Testis (tissue), 5 donors: ENCODE measurements at places on chromosomes 5 and 9.

- no peak for DNase-seq
Measured at GRCh38 chr5:79653843-79654242, 35.8 kb upstream of the CMYA5 start.

DNA sequence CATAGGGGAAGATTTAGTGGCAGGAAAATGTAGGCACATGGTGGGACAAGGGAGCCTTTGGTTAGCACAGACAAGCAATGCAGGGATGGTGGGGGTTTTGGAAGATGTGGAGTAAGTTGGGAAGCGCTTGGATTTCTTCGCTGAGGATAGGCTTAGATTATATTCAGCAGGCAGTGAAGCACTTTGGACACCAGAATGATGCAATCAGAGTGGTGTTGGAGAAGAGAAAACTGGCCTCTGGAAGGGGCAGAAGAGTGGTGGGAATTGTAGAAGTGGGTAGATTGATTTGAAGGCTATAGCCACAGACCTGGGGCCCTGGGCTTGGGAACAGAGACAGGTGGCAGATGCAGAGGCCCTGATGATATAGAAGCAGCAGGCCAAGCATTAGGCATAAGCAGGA lies 28.3 kb downstream of the SLC25A48 start:
- DNase-seq = no peak

DNA sequence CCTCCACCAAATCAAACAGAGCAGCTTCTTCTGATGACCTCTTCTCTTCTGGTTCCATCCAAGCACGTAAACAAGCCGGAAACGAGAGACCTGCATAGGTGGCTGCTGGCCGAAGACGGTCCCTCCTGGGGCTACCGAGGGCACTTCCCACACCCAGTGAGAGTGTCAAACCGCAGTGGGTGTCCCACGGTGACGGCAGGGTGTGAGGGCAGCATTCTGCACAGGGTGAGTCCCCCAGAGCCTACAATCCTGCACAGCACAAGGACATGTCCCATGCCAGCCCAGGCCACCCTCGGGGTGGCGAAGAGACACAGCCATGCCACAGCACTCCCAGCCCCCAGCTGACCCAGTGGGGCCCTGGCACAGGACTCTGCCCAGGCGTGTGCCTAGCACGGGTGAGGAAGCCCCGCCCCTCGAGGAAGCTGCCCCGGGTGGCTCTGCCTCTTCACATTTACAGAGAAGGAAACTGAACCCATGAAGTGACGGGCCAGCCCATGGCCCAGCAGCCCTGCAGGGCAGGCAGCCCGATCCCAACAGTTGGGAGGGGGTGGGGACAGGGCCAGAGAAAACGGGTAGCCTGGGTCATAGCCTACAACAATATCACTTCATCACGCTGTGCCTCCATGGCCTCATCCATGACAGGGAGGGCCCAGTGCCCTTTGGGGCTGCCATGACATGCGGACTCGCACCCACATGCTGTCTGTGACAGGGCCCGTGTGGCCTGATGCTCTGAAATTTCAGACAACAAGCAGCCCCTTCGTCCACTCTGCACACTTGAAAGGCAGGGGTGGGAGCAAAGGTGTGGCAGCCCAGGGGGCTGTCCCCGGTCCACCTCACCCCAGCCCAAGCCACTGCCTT lies 43.2 kb downstream of the SEMA4D start:
- DNase-seq = no peak

- DNase-seq = no peak
Measured at GRCh38 chr5:149080294-149080693, 17.4 kb upstream of the SH3TC2 start.

GRCh38 chr5:90940227-90940995 lies 381.8 kb downstream of the ADGRV1 start:
- DNase-seq = peak; percentile 16

DNA sequence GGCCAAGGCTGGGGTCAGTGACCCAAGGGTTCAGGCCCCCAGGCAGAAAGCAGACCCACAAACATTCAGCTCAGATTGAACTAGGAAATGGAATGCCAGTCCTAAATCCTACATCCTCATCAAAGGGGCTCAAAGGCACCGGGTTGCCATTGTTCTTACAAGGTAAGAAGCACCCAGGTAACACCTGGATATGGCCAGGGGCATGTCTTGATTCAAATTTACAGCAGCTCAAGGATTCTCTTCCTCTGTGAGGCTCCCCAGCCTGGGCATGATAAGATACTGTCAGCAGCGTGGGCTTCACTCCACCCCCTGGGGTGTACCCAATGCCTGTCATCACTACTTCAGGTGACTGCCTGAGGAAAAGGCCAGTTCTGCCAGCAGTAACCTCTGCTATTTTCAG lies 92.1 kb upstream of the FSTL4 start:
- DNase-seq = no peak

DNA sequence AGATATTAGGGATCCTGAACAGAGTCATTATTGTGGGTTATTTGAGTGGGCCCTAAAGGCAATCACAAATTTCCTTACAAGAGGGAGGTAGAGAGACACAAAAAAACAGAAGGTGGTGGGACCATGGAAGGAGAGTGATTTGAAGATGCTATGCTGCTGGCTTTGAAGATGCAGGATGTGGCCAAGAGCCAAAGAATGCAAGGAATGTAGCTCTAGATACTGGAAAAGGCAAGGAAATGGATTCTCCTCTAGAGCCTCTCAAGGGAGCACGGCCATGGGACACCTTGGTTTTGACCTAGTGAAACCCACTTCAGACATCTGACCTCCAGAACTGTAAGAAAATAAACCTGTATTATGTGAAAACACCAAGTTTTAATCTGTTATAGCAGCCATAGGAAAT lies 53.8 kb downstream of the TTC39B start:
- no peak for DNase-seq

- DNase-seq = no peak
Measured at GRCh38 chr5:113447498-113448050, 12.8 kb upstream of the TSSK1B start.

DNA sequence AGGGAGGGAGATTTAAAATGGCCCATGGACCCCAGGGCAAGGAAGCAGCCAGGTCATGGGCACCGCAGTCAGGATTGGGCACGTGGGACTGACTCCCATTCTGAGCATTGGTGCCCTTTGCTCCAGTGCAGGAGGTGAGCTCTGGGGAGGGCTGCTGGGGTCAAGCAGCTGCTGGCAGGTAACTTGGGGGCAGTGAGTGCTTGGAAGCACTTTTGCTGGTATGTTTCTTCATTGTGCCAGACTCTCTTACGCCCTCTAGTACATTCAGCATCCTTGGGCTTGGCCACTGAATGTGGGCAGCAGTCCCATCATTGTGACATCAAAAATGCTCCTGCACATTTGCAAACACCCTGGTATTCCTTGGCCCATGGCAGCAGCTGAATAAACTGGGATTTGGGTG lies 32.7 kb downstream of the PRRC2B start:
- DNase-seq = no peak

DNA sequence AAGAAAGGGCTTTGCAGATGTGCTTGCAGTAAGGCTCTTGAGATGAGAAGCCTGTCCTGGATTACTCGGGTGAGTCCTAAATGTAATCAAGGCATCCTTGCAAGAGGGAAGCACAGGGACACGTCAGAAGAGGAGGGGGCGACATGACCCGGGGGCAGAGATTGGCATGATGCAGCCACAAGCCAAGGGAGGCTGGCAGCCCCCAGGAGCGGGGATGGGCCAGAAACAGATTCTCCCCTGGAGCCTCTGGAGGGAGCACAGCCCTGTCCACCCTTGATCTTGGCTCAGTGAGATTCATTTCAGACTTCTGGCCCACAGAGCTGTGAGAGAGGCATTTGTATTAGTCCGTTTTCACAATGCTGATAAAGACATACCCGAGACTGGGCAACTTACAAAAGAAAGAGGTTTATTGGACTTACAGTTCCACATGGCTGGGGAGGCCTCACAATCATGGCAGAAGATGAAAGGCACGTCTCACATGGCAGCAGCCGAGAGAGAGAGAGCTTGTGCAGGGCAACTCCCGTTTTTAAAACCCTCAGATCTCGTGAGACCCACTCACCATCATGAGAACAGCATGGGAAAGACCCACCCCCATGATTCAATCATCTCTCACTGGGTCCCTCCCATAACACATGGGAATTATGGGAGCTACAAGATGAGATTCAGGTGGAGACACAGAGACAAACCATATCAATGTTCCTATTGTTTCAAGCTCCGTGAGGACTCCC lies 76.1 kb downstream of the ADAMTS2 start:
- DNase-seq = peak; percentile 9

DNA sequence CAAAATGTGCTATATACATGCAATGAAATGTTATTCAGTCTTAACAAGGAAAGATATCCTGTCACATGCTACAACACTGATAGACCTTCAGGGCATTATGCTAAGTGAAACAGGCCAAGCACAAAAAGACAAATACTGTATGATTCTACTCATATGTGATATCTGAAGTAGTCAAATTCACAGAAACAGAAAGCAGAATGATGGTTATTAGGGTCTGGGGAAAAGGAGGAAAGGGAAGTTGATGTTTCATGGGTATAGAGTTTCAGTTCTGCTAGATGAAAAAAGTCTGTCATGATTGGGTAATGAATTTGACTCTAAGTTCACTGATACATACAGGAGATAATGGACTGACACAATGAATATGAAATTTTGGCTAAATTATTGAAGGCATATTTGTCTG lies 11.2 kb upstream of the RIC1 start:
- DNase-seq = no peak

DNA sequence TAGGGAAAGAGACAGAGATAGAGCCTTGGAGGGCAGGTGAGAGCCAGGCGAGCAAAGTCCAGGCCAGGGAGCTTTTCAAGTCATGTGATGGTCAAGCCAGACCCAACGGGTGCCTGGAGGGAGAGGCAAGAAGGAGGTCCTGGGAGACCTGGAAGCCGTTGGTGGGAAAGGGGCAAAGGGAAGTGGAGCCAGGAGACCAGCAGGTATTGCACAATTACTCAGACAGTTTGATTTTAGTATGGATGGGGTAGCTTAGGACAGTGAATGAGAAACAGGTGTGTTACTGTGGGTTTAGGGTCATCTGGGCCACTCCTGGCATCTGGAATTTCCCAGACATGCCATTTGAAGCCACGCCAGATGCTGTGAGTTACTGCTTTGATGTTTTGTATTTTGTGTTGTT lies 5.1 kb downstream of the SECISBP2 start:
- DNase-seq = no peak

- DNase-seq = no peak
Measured at GRCh38 chr5:126428421-126428820, 5.2 kb downstream of the GRAMD2B start.
